Central memory CD4-positive, alpha-beta T cell (primary cell): ENCODE measurements at places on chromosomes 7 and 10.

DNA sequence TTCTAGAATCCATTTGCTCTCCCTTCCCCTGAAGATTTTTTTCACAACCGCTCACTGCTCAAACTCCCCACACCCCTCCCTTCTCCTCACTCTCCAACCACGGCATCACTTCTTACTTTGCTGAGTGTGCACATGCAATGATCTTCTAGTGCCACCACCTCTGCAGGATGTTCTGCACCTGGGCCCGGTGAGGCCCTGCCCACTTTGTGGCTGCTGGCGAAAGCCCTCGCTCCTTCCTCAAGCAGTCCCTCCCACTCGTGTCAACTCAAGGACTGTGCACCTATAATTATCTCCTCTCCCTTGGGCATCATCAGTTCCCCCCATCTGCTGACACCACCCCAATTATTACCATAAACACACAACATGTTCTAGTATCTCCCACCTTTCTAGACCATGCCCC lies 91.0 kb upstream of the LANCL2 start:
- DNase-seq: no peak

DNA sequence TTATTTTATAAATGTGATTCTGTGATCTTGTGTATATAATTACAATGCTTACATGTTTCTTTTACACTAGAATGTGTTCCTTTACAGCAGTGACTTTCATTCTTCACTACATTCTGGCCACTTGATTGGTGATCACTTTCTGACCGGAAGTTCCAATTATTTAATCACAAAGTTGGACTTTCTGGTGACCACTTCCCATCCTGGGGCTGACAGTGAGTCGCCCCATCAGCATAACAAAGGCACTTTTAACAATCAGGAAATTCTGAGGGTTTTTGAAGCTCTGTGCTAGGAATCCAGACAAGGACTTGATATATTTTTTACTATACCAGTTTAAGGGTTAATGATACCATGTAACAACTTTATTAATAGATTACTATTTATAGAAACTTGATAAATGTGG lies 282.3 kb upstream of the KAT6B start:
- no peak for DNase-seq

DNA sequence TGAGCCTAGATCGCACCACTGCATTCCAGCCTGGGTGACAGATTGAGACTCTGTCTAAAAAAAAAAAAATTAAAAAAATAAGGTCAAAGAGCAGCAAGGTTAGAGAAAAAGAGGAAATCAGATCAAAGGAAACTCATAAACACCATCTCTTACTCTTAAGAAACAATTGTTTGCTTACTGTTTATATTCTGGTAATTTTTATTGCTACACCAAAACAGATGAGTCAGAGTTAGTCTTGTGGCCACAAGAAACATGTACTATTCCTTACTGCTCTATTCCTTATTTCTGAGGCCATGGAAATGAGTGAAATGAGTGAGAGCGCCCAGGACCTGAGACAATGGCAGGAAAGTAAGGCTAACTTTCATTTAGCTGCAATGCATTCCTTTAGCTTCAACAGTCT lies 387.3 kb downstream of the HPSE2 start:
- DNase-seq: no peak

- no peak for DNase-seq
Measured at GRCh38 chr7:55023841-55024505, 5.2 kb downstream of the EGFR start.
